ENCODE measurements at places on chromosomes 3 and 15.

DNA sequence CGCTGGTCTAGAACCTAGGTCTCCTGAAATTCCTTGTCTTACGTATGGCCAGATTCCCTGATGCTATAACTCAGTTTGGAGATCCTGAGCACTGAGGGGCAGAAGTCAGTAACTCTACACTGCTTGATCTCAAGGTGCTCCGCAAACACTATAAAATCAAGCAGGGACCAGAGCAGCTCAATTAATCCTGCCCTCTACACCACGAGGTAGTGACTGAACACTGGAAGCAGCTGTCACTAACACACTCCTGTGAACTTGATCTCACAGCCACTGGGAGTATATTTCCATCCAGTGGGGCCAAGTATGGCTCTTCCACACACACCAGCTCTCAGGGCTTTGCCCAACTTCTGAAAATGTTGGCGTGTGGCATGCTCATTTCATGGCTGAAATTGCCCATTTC is 51.0 kb downstream of the EDEM1 start:
- DNase-seq: no peak

DNA sequence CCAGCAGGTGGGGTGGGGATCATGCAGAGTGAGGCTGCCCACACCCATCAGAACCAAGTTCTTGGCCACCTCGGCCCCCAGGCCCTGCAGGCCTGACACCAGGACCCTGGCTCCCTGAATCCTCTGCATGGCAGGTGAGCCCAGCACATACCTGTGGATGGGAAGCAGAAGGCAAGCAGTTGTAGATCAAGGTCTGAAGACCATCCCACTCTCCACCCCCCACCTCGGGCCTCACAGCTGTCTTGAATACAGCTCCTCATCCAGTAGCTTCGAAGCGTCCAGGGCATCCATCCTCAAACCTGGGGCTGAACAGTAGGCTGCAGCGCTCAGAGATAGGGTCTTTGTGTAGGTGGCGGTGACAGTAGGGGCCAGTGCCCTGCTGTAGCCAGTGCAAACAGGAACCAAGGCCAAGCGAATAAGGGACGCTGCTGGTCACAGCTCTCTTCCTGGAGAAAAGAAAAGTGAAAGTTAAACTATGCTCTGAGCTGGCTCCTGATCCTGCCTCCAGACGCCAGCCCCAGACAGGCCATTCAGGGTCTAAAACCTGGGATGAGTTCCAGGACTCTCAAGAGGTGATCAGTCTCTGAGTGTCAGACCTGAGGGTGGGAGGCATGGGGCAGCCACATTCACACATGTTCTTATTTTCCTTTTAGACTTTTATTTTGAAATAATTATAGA is at the start of gene UBA7:
TSS of gene UBA7 (minus strand) at position 457 of the 678 bp plus-strand sequence. CDS start at position 291, 166 bp downstream.
- no peak for DNase-seq

DNA sequence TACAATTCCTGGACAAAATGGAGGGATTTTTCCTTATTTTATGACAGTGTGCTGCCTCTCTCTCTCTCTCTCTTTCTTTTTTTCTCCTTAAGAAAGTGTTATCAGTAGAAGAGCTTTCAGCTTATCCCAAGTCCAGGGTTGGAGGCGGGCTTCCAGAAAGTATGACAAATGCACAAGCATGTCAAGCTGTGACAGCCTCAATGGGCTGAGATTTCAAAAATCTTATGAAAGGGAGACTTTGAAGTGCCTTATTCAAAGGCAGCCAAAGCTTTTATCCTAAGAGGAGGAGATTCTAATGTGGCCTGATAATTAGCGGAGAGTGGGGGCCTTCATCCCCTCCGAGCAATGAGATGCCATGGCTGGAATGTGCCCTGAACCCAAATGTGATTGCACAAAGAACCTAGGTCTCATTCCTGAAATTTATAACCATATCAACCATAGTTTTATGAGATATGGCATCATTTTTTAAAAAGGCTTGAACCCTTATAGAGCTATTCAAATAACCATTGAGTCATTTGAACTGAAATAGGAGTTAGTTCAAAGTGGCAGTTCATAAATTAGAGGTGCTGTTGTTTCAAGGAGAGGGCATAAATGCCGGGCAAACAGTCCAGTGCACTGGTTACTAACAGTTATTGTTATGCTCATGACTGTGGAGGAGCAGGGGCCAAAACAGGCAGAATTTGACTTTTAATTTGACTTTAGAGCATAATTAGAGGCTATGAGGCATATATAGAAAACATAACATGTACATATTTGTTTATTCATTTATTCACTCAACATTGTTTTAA is 261.6 kb upstream of the THRB start:
- no peak for DNase-seq

- DNase-seq: no peak
Observed at GRCh38 chr3:142604940-142605339, 8.7 kb downstream of the PLS1 start.

- DNase-seq: no peak
Observed at GRCh38 chr3:122313281-122313680, 11.8 kb upstream of the CSTA start.

- DNase-seq: no peak
Observed at GRCh38 chr3:185831990-185832389, 7.1 kb upstream of the IGF2BP2 start.

- no peak for DNase-seq
Observed at GRCh38 chr15:43132830-43133429, 456 bp upstream of the TMEM62 start.

GRCh38 chr3:147921051-147921450 is 511.9 kb downstream of the ZIC1 start:
- no peak for DNase-seq

Data from cerebellar nuclear complex (tissue), 1 donor.